ENCODE measurements at places on chromosomes 6 and 20.

DNA sequence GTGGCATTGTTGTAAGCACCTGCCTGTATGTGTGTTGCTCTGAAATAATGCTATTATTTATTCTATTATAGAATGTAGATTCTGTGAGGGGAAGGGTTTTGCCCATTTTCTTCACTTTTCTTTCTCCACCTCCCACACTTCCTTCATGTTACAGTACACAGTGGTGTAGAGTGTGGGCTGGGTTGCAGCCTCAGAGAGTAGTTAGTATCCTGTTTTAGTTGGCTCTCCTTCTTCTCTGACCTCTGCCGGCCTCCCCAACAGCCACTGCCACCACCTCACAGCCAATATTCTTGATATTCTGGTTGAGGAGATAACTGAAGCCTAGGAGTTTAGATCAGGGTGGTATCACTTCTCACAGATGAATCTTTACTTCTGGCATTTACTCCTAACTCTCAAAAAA lies 143.4 kb downstream of the BCKDHB start:
- DNase-seq = no peak

GRCh38 chr6:111692327-111693164 lies 86.9 kb upstream of the TRAF3IP2 start:
- DNase-seq = no peak

- DNase-seq = no peak
These were observed 16.1 kb downstream of the FBXL4 start for GRCh38 chr6:98931696-98932095.

DNA sequence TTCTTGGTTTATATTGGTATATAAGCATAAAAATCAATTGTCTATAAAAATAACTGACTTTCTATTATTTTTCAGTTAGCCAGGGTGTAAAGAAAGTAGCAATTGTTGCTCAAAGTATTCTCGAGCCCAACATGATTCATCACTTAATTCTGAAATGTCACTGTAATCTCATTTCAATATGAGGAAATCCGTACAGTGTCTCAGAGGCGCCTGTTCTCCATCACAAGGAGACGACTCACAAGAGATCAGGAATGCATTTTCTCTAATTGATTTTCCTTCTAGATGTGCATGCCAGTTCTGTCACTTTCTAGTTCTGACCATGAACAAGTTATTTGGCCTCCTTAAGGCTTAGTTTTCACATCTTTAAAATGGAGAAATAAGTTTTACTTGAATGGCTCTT lies 753.1 kb downstream of the MAFB start:
- no peak for DNase-seq

- DNase-seq = no peak
These were observed 111.9 kb downstream of the TBC1D7 start for GRCh38 chr6:13216236-13217014.

DNA sequence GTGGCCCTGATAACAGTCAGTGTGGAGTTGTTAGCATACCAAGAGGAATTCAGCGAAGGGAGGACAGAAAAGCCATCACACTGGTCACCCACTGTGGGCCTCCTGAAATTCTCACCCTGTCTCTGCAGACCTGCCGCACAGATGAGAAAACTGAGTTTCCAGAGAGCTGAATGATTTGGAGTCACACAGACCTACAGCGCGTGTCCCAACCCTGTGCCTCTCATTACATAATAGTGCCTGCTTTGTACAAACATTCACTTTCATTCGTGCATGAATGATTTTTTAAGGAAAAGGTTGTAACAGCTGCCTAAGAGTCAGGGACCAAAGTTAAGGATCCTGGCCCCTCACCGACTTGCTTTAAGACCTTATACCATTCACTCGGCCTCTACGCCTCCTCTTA lies 62.7 kb downstream of the THBS2 start:
- no peak for DNase-seq

DNA sequence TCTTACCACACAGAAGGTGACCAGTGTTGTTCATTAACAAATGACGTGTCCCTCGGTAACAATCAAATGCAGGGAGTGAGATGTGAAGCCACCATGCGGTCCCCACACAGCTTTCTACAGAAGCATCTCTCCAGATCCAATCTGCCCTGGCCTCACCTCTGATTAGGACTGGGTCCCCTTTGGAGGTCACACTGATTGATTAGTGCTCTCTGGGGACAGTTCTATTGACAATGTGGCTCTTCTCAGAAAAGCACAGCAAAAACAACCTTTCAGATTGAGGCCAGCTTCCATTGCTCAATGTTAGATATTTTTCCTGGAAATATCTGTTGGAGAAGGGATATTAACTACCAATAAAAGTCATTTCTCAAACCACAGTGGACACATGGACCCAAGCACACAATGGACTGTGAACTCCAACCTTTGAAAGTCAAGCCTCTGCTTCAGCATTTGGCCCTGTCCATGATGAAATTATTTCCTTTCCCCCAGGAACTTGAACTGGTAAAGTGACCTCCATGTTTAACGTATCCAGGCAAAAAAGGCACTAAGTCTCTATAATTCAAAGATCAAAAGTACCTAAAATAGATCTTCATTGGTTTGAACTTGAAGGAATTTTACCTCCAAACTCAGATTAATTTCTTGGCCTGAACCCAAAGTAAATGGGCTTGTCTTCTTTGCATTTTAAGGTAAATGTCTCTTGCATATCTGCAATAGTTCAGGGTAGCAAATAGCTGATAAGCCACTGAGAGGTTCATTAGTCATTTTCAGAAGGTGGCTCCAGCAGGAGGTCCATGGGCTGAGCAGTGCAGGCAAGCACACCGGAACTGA lies 118.5 kb downstream of the FOXA2 start:
- no peak for DNase-seq

- no peak for DNase-seq
These were observed 113.7 kb upstream of the ENPP5 start for GRCh38 chr6:46284475-46284874.

- no peak for DNase-seq
These were observed 153.4 kb upstream of the SALL4 start for GRCh38 chr20:51955756-51956155.

- DNase-seq = no peak
These were observed 12.4 kb upstream of the MYLK2 start for GRCh38 chr20:31806564-31807355.

GRCh38 chr6:149050160-149050559 lies 267.4 kb upstream of the TAB2 start:
- no peak for DNase-seq

DNA sequence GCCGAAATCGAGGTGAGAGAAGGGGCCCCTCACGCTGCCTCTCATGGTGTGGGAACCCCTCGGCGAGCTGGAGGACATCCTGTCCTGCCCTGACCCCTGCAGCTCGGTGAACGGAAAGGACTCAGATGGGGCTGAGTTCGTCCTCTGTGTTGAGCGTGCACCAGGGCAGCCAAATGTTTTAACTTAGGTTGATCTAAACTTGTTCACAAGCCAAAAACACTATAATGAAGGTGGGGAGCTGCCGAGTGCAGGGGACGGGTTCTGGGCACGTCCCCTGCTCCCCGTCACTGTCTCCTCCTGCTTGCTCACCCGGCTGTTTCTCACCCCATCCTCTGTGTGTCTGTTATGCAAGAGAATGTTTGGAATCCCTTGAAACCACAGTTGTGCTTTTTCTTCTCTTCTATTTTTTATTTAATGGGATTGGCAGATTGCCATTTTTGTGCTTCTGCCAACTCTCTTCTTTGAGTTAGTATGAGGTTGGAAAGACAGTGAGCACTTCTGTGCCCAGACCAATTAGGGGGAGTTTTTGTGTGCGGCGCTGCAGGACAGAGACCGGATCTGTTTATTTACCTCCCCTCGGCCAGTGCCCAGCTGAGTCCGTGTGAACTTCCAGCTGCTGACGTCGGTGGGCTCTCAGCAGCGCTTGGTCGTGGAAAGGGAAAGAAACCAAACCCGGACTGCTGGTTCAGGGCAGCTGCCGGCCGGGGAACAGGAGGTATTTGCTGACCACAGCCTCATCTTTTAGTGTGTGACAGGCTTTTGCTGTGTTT lies 158.1 kb downstream of the DTNBP1 start:
- DNase-seq = no peak

DNA sequence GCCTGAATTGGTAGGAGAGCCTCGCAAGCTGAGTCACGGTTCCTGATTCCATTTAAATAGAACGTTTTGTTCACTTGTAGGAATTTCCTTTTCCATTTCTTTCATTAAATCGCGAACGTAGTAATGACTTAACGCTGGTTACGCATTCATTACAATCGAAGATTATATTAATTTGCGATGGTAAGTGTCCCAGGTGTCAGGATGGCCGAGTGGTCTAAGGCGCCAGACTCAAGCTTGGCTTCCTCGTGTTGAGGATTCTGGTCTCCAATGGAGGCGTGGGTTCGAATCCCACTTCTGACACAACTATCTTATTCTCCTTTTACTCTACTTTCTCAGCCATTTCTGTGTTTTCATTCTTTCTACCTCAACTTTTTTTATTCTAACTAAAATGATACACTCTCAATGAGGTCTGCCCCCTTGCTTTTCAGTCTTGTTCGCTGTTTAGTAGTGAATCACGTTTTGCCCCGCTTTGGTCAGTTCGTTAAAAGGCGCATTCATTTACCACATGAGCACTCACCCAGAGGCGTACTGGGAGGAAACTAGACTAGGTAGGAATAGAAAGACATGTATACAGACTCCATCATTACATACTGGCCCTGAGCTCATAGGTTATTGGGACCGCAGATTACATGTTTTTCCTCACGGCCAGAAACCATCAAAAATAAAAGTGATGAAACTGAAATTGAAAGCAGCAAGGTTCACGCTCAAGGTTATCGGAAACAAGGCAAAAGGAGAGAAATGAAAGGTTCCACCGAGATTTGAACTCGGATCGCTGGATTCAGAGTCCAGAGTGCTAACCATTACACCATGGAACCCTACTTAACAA lies 17.3 kb upstream of the TRIM27 start:
- no peak for DNase-seq

DNA sequence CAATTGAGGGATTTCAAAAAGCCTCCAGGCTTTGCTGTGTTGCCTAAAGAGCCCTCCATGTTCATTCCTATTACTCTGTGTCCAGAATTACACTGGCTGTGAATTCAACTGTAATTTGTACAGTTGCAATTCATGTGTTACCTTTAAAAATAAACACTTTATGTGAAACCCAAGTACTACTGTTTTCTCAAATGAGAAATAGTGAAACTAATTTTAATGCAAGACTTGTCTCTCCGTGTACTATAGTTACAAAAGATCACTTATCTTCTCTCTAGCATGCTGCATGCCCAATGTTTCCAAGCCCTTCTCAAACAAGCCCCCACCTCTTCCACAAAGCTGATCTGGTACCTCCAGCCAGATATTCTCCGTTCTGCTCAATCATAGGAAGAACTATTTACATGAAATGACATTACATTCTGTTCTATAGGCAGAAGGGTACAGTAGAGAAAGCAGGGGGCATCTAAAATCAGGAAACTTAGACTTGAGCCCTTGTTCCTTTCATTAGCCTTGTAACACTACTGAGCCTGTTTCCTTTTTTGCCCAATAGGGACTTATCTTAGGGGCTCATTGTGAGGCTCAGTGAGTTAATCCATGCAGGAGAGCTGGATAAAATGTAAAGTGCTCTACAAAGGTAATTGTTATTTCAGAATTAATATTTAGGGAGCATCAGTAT lies 12.3 kb upstream of the COL9A1 start:
- DNase-seq = no peak

DNA sequence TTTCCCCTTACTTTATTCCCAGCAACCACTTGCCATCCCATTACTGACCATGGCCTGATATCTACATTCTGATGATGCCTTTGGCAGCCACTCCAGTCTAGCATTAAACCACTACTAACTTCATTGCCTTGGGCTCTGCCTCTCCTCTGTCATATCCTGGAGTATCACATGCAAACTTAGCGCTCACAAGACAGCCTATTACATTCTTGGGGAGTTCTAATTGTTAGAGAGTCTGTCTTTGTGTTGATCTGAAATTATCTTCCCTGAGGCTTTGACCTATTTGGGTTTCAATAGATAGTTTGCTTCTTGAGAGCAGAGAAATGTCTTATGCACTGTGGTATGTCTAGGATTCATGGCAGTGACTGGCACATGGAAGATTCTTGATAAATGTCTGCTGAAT lies 40.5 kb upstream of the RAB32 start:
- no peak for DNase-seq

GRCh38 chr20:37137547-37137946 lies 41.6 kb upstream of the RPN2 start:
- no peak for DNase-seq

- no peak for DNase-seq
These were observed 18.3 kb upstream of the SLC17A5 start for GRCh38 chr6:73671911-73672685.

DNA sequence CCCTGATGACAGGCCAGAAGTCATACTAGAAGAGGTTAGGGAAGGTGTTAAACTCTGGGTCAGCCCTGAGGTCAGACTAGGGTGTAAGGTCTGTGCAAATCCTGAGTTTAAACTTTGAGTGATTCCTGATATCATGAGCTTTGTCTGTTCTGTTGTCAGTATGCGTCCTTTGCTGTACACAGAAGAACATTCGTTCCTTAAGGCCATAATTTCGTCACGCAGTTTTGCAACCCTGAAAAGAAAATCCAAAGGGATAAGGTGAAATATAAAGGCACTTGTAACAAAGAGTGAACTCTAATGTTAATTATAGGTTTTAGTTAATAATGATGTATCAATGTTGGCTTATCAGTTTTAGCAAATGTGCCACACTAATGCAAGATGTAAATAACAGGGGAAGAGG lies 2.3 kb downstream of the DST start:
- DNase-seq = no peak

- DNase-seq = no peak
These were observed 255.5 kb upstream of the RUNX2 start for GRCh38 chr6:45072673-45073072.

DNA sequence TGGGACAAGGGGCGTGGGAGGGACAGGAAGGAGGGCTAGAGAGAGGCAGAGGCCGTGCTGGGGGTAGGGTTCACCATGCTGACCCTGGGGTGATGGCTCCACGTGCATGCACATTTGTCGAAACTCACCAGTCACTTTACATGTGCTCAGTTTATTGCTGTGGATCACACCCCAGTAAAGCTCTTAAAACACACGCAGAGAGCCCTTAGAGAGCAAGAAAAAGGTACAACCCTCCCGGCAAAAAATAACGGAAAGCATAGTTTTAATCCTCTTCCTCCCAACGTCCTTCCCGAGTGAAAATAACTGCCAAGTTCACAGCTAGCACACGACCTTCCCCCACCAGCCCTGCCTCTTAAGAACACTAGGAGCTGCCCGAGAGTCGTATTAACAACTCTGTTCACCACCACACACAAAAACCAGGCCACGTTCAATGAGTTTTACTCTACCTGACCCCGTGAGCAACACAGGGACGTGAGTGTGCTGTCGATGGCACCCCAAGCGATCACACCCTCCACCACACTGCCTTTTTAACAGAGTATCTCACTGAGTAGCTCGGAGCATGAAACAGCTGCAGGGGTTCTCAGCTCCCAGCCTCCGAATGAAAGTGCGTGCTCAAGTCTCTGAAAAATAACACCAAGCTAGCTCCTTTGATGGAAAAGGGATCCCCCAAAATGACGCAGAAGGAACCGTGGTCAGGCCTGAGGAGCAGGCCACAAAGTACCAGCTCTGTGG lies 39.7 kb downstream of the TAF4 start:
- no peak for DNase-seq

- DNase-seq = no peak
These were observed 2.1 kb downstream of the FOXP4 start for GRCh38 chr6:41548098-41548840.

- no peak for DNase-seq
These were observed 62.0 kb upstream of the PHACTR2 start for GRCh38 chr6:143615785-143616184.
